Naive thymus-derived CD8-positive, alpha-beta T cell (primary cell): ENCODE measurements at places on chromosomes 7 and 10.

GRCh38 chr7:26404189-26404996, 112.7 kb downstream of the SNX10 start:
- no peak for DNase-seq

GRCh38 chr7:22672846-22673680, 53.9 kb upstream of the IL6 start:
- no peak for DNase-seq

DNA sequence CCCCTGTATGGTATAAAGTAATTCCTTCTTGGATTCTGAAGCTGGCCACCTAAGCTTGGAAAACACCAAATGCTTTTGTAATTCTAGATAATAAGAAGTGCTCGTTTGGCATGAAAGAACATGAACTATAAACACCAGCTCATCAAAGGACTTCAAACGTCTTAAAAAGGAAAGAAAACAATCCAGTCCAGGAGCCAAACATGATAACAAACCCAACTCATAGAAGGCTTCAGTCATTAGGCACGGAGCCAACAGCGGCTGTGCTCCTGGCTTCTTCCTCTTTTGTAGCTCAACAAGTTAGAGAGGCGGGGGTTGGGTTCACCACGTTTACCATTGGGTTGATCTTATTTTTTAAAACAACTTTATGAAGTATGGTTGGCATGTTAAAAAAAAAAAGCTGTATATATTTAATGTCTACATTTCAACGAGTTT, 56.4 kb upstream of the ECHDC3 start:
- peak; percentile 82 for DNase-seq

DNA sequence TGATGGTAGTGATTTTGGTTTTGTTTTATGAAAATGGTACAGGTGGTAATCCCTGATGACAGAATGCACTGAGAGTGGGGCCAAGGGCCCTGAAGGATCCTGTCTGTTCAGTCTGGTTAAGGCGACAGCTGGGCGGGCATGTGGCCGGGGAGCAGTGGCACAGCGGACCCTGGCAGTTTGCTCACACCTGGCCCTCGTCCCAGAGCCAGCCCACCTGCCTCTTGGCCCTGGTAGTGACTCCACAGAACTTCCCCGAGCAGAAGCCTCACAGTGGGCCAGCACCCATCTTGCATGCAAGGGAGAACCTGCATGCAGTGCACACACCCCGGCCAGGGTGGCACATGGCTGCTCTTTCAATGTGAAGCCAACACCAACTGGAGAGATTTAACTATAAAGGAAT, 82.8 kb downstream of the ALOX5 start:
- DNase-seq: no peak

DNA sequence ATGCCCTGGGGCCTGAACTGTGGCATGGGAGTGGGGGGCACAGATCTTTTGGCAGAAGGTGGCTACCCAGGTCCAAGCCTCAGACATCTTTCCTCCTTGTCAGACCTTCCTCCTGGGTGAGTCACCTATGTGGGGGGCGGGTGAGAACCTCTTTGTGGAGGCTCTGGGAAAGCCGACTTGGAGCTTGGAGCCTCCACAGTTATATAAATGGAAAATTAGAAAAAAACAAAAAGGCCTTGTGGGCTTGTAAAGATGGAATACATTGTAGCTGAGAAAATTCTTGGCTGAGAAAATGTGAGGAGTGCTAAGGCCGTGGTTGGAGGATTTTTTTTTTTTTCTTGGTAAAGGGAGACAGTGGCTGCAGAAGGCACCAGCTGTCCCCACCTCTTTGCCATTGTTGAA, 292.5 kb downstream of the CCDC3 start:
- no peak for DNase-seq

DNA sequence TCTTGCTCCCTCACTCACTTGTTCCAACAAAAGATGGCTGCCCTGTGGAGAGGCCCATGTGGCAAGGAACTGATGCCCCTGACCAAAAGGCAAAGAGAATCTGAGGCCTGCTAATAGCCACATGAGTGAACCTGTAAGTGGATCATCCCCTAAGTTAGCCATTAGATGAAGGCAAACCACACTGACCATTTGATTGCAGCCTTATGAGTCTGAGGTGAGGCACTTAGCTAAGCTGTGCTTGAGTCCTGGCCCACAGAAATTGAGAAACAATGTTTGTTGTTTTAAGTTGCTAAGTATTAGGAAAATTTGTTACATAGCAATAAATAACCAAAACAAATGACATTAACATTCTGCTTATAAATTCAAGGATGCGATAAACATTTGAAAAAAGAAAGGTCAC, 100.1 kb upstream of the BET1 start:
- DNase-seq: no peak

DNA sequence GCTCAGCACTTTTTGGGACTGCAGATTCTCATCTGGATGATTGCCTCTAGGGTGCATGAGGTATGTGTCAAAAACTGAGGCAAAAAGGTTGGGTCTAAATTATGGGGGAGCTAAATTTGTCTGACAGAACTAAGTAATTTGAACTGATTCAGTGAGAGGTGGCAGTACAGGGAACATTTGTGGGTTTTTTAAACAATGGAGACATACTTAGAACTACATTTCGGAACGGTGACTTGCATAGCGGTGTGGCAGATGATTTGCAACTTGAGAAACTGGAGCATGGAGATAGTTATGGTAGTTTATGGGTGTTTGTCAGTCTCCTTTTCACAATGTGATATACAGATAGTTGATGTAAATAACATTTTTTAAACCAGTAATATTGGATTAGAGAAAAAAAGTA, 14.6 kb downstream of the TBC1D12 start:
- DNase-seq: no peak

DNA sequence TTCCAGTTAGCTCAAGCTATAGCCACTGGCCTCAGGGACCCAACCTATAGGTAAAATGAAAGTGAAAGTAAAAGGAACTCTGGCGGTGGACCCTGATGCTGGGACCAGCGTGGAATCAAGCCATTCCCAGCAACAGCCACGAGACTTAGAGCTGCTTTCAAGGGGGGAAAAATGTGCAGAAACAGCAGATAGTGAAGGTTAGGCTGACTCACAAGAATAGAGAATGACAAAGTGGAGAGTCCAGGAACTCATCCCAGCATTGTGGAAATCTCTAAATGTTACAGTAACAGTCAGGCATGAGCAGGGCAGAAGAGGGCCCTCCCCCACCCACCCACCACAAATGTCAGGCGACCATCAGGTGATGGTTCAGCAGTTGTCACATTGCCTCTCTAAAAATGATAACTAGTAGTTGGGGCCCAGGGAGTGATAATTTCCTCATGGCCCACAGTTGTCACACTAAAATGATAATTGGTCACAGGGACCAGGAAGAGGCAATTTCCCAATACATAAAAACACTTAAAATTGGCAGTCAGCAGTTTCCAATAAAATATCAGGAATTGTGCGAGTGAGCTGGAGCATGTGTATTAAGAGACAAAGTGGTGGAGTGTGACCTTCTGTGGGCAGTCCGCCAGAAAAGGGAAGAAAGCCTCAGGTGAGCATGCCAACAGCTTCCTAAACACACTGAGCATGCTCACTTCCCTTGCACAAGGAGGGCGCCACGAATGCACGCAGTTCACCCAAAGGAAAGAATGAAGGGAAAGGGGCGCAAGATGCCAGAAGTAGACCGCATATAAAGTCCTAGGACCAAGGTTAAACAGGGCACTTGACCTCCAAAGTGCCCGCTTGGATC, 129.8 kb upstream of the PPP1R3A start:
- no peak for DNase-seq

DNA sequence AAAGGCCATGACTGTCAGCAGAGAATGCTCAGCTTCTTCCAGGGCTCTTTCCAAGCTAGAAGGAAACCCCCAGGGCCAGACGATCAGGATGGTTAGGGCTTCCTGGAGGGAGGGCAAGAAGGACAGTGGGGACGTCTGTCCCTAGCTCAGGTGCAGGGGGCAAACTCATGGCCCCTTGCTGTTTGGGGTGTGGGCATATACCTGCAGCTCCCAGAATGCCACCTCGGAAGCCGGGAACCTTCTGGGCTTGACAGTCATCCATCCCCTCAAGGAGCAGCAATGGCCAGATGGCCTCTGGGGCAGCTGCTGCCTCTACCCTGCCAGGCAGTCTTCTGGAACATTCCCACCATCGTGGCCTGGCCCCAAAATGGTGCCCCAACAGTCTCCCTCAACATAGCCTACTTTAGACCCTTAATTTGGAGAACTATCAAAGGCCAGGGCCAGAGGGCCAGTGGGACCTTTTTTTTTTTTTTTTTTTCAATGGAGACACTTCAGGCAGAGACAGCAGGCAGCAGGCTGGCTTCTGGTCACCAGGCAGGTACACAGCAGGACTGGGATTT, 40.2 kb upstream of the ZMIZ1 start:
- DNase-seq: no peak

DNA sequence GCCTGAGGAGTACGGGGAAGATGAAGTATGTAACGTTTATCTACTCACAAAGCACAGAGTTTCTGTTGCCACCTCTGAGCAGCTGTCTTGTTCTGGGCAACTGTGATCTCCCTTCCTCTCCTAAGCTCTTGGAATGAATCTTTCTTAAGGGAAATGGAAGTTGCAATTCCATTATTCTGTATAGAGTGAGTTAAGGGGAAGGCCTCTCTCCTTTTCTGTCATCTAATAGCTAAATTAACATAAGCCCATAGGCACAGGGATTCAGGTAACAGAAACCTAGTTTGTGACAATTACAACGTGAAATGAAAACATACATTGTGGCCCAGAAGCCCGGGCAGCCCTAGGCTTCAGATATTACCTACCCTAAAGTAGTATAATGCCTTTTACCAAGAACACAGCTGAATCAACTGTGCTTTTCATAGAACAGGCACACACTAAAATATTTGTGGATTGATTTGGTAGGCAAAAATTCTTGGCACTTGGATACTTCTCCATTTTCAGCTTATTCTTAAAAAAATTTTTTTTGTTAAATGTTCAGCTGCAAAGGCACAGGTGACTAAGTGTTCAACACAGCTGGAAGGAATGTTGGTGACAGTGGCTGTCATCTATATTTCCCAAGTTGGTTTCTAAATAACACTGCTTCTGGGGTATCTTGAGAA, 3.8 kb upstream of the PDCD4 start:
- DNase-seq: no peak

DNA sequence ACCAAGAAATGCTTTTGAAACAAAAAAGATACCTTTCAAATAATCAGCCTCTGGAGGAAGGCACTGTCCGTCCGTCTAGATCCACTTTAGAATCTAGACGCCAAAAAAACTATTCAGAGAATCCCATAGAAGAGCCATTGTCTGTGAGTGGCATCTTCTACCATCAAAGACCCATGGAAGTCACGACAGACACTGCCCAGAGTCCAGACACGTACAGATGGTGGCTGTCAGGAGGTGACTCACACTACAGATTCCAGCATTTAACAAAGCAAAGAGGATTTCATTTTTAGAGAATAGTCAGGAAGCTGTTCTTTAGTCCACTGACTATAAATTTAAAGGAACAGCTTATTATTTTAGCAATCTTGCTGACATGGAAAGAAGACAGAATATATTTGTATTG, 11.7 kb downstream of the C1QL3 start:
- no peak for DNase-seq

GRCh38 chr10:132557696-132558515, 20.3 kb downstream of the INPP5A start:
- DNase-seq: no peak

GRCh38 chr10:78470267-78471103, 436.8 kb downstream of the RPS24 start:
- no peak for DNase-seq

- no peak for DNase-seq
Observed at GRCh38 chr10:71332466-71332865, 13.4 kb downstream of the SLC29A3 start.

DNA sequence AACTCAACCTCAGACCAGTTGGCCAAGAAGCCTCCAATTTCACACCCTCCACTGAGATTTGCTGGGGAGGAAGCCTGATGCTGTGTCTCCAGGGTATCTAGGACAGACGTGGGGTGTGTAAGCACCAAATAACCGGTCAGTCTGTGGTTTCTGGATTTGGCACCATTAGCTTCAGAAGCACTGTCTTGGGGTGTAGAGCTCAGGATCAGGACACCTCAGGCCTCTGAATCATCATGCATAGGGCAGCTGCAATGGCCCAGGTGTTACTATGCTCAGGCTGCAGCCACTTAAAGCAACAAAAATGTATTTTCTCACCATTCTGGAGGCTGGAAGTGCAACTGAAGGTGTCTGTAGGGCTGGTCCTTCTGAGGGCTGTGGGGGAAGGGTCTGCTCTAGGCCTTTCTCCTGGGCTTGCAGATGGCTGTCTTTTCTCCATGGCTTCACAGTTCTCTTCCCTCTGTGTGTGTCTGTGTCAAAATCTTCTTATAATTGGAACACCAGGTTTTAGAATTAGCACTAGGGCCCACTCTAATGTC, 73.4 kb upstream of the SEPHS1 start:
- no peak for DNase-seq

DNA sequence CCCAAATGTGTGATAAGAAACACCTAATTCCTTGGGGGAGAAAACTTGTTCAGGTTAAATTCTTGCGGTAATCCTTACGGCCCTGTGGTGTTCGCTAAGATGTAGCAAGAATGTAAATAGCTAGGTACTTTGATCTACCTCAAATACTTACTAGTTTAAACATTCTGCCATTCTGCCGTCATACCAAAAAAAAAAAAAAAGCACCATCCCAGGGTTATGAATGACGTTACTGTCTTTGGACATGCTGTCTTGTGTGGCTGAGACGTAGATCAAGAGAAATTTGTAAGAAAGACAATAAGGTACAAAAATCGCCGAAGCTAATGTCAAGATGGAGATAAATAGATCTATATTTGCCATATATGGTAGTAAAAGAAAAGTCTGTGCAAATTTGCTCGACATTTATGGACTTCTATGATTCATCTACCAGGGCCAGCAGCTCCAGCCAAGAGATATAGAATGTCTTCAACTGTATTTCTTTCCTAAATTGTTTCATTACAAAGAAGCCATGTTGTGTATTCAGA, 195.6 kb downstream of the CUX1 start:
- no peak for DNase-seq

GRCh38 chr7:138745189-138745588, 44.0 kb upstream of the SVOPL start:
- peak; percentile 28 for DNase-seq

DNA sequence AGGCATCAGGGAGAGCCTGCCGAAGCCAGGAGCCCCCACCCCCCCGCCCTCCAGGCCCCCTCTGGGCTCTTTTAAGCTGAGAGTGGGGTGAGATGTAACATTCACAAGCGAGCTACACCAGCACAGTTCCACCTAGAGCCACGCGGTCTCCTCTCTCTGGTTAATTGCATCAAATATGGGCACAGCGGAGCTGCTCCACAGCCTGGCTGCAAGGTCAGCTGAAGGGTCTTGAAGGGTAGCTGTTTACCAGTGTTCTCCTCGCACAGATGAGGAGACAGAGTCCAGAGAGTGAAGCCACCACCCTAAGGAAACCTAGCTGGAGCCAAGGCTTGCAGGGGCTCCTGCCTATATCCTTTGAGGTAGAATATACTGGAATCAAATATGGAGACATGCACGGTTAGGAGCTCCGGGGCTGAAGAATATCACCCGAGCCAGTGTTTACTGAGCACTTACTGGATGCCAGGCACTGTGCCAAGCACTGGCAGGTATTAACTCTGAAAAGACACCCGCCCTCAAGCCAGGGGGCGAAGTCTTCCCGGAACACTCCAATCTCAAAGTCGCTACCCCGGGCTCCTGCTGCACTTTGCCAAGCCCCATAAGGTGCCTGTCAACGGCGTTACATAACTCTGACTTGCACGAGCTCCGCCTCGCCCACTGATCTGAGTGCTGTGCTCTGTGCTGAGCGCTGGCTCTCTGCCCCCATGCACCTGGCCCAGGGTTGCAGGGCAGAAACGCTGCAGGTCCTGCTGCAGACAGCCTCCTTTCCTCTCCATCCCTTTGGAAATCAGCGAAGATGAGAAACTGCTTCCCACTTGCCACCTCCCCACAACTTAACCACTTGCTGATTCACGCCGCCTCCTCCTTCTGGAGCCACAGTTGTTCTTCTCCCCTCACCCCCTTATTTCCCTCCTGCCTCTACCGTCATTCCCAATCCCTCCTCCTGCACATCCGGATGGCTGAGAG, 5.4 kb downstream of the CHST15 start:
- DNase-seq: no peak
